ENCODE measurements at places on chromosomes 1 and 21.

DNA sequence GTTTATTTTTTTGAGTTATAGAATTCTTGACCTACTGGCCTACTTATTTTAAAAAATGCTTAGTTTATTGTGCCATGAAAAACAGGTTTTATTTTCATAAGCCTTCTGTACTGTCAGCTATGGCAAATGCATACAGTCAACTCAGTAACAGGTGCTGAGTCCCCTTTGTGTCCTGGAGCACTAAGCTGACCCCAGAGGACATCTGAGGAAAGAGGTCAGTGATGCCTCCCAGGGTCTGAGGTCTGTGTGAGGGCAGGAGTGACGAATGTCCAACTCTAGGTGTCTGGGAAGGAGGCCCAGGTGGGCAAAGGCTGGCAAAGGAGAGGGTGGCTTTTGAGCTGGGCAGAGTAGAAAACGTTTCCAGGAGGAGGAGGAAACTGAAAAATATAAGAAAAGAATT is 7.8 kb upstream of the TMEM201 start:
- no peak for DNase-seq

- peak; percentile 31 for DNase-seq
Measured at GRCh38 chr1:84996846-84997666, at the start of gene MCOLN2. Gene MCOLN2 (minus strand): TSS chr1:84997113. CDS start chr1:84996872, 241 bp downstream.

DNA sequence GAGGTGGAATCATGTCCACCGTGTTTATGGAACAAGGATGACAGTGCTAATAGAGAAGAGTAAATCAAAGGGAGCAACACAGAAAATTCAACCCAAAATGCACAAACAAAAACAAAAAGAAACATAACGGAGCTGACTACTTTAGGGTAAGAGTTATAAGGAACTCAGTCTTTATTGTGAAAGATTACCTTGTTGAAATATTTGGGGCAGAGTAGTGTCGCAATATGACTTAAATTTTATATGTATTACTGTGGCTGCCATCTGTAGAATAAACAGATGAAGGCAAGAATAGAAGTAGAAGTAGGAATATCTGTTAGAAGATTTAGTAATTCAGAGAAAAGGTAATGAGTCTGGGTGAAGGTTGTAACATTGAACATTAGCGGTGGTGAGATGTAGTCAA is 913.9 kb downstream of the BRINP3 start:
- no peak for DNase-seq

DNA sequence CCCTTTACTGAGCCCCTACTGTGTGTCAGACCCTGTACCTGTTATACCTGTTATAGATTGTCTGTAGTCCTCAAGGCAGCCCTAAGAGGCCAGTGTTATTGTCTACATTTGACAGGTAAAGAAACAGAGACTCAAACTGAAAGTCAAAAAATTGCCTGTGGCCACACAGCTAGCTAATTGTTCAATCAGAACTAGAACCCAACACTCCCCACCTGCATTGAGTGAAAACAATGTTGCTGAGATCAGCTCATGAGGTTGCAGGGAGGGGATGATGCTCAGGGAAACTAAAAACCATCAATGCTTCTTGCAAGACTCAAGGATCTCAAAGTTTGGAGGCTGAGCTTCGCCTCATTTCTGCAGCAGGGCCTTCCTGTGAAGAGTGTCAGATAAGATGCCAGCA is 109.5 kb upstream of the LMO4 start:
- DNase-seq = no peak

DNA sequence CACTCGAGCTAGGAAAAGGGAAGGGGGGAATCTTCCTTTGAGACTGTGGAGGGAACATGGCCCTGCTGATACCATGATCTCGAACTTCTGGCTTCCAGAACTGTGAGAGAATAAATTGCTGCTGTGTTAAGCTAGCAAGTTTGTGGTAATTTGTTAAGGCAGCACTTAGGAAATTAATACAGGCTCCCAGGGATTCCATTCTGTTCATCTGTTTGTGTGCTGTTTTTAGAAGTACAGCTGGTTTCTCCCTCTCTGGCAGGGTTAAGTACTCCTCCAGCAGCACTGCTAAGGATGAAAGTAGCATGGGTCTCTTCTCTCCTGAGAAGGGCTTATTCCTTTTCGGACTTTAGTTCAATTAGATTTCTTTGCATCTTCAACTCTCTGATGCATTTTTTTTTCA is 268.3 kb downstream of the HHIPL2 start:
- no peak for DNase-seq

DNA sequence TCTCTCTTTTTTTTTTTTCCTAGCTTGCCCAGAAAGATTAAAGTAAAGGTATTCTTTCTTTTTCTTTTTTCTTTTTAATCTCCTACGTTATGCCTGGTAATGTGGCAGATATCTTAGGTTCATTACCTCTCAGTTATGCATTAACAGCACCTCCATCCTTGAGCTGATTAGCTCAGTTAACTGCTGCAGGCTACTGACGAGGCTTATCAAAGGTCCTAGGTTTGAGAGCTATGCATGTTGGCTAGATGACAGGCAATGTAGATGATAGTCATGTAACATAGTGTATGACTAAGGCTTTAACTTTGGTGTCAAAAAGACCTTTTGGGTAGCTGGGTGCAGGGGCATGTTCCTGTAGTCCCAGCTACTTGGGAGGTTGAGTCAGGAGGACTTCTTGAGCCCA is 53.7 kb upstream of the CACYBP start:
- no peak for DNase-seq

DNA sequence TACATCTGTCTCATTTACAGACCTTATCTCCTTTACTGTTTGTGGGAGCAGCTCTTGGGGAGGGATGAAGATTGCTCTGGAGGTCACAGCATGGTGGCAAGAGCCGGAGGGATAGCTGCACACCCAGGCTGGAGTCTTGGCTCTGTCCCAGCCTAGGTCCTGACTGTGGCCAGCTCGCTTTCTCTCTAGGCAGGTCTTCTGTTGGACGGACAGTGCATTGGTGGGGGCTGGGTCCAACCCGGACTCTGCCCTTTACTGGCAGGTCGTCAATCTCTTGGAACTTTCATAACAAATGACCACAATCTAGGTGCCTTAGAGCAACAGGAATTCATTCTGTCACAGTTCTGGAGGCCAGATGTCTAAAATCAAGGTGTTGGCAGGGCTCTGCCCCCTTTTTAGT is 319.8 kb upstream of the C1orf174 start:
- DNase-seq = no peak

DNA sequence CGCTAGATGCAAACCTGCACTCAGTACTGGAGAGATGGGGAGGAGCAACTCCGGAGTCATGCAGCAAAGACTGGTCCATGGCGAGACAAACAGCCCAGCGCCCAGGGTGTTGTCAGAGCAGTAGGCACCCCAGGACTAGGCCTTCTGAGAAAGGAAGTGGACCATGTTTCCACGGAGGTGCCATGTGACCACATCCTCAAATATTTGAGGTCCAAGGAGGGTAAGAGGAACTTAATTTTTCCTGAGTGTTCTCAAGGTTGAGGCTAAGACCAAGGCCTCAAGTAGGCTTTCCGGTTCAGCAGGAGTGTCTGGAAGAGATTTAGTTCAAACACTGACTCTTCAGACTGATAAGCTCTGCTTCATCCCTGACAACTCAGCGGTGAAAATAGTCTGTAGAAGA is 186.2 kb downstream of the RHOU start:
- DNase-seq = peak; percentile 26

DNA sequence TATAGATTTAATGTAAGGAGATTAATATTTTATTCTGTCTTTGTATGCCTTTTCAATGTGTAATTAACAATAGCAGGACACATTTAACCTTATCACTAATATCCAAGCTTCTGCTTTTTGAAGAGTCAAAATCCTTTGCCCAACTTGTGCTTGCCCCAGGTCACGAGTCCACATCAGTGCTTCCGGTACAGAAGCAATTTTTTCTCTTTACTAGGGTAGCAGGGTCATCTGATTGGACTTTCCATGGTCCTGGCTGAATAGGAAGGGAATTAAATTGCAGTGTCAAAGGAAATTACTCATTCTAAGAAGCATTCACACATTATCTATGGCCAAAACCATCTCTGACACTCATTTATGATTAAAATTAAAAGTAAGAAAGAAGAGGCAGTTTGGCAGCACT is 460.5 kb upstream of the ADGRL2 start:
- DNase-seq = no peak

GRCh38 chr1:247332623-247333361 is 1.1 kb upstream of the ZNF496 start:
- peak; percentile 28 for DNase-seq

GRCh38 chr1:213651077-213651476 is 336.7 kb upstream of the PROX1 start:
- DNase-seq = no peak

DNA sequence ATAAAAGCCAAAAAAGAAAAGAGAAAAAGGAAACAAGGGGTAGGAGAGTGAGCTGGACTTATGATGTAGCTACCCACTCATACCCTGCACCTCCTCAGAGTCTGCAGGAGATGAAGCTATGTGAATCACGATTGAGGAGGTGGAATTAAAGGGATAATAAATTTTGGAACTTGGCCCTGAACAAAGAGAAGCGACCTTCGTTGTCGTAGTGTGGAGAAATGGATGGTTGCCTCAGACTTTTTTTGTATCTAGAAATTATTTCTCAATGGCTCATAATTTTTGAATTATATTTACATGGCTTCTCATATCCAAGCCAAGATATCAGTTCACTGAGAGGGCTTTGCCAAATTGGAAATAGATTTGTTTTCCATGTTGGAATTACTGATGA is 37.8 kb upstream of the SIPA1L2 start:
- no peak for DNase-seq

Data from head of caudate nucleus (tissue), 42 donors.